Stimulated activated CD4-positive, alpha-beta T cell treated with anti-CD3 and anti-CD28 coated beads, Interleukin-4, amount 100 ng/mL, for 4 hours (primary cell): ENCODE measurements at places on chromosomes 6 and 20.

DNA sequence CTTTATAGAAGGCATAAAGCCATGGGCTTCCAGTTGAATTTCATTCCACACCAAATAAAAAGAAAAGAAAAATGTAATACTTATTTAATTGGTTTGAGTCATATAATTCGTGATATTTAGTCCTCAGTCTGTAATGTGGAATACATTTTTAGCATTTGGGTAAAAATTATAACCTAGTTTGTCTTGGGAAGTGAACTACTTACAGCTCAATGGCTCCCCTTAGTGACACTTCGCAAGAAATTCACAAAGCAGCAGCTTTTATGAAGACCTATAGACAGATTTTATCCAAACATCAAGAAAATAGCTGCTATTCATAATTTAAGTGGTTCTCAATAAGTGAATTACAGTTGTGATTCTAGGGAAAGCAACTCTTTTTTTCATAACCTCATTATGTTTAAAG lies 72.1 kb downstream of the RSPO3 start:
- DNase-seq, result no peak

- DNase-seq, result no peak
Measured at GRCh38 chr20:18783385-18783959, 30.1 kb upstream of the SCP2D1 start.

DNA sequence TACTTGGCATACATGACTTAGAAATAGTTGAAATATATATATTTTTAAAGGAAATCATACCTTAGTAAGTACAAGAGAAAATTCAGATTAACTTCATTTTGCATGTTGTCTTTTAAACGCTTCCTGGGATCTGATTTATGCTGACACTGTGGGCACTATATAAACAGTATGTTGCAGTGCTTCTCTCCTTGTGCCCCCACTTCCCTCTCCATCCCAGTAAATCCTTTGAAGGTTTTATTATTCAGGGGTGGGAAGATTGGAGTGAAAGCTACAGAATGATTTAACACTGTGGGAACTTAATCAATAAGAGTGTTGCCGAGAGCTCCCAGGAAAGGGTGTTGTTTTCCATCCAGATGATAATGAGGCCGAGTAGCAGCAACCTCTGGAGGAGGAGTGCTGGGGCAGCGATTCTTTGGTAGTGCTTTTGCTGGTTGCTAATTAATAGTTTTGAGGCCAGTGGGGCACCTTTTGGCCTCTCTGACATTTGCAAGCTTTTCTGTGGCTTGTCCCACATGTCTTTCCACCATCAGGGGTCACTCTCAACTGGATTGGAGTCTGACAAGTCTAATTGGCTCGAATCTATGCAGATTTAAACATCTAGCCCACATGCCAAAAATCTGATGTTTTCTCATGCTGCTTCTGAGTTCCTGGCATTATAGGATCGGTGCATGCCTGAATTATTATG lies 183.0 kb upstream of the MMS22L start:
- no peak for DNase-seq

- no peak for DNase-seq
Measured at GRCh38 chr6:156687789-156688619, 89.2 kb upstream of the ARID1B start.

DNA sequence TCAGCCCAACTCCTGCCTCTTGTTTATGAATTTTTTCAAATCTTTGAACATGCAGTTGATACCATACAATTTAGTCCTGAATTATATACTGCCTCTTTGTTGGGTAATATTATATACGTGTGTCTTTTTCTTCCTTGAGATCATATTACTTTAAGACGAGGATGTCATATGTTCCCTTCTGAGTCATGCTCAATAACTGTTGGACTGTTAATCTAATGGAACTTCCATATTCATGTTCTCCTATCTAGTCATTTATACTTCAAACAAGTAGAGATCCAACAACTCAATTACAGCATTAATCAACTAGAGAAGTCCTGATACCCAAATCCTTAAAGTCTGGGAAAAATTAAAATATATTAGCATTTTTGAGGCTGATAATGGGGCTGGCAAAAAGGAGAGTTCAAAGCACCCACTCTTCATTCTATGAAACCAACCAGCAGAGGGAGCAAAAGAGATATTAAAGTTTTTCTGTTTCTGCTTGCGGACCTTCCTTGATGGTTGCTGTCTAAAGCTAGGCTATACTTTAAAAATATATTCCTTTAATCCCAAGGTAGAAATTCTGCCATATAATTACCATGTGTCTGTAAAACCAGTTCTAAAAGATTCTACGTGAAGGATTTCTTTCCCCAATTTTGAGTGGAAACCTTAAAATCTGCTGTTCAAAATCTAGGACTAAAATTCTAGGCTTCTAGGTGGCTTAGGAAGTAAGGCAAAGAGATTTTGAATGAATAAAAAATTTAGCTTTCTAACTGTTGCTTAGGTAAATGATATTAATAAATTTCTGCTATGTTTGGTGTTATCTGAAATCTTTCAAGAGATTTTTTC lies 498.9 kb downstream of the BCKDHB start:
- no peak for DNase-seq

DNA sequence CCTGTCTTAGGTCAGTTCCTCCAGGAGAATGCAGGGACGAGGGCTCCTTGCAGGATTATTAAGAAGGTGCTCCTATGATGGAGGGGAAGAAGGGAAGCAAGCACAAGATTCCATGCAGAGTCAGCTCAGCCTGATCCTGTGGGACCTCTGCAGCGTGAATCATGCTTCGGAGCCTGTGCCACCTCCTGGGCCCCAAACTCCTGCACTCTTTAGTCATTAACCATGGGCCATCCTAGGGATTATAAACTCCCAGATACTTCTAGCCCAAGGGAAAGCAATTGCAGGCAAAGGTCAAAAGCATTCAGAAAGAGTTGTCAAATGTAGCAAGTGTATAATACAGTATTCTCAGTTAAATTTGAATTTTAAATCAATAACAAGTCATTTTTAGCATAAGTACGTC lies 208.7 kb upstream of the PMEPA1 start:
- no peak for DNase-seq

DNA sequence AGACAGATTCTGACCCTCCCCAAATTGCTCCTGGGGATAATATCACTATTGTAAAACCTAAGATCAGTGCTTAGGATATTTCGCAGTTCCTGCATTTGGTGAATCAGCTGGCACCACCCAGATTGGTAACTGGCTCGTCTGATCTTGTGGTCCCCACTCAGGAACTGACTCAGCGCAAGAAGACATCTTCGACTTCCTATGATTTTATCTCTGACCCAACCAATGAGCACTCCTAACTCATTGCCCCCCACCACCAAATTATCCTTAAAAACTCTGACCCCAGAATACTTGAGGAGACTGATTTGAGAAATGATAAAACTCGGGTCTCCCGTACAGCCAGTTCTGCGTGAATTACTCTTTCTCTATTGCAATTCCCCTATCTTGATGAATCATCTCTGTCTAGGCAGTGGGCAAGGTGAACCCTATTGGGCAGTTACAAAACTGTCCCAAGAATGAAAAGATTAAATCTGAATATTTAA lies 55.7 kb upstream of the PRND start:
- DNase-seq, result peak; percentile 65

GRCh38 chr6:14537030-14537429 lies 419.5 kb downstream of the CD83 start:
- no peak for DNase-seq

DNA sequence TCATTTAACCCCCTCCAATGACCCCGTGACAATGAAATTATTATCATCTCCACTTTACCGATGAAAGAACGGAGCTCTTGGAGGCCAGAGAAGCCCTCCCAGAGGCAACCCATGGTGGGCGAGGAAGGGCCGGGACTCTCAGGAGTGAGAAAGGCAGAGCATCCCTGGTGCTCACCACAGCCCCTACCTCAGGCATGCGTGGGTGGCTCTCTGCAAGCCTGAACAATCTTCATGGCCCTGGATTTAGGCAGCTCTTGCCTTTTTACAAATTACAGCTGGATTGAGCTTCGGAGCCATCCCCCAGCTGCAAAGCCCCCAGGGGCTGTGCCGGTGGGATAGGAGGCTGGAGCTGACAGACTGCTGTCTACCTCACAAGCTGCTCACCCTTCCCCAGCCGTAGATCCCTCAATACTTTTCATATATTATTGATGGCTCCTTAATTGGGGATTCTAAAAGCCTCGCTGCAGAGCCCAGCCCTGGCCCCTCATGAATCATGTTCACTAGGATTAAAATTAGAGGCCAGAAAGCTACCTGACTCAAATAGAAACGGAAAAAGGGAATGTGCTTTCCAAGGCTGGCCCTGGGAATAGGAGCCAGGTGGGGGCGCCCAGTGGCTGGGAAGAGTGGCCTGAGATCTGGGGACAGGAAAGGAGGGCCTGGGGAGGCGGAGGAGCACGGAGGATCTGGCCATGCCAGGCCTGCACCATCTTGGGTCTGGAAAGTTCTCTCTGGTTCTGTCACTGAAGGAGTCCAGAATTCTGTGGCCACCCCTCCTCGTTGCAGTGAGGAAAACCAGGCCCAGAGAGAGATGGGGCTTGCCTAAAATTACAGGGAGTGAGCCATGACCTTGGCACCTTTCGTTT lies 29.1 kb downstream of the CPNE5 start:
- DNase-seq, result no peak

- no peak for DNase-seq
Measured at GRCh38 chr20:62832212-62832922, 15.5 kb downstream of the COL9A3 start.

GRCh38 chr6:42049116-42049809 lies 1.1 kb upstream of the TAF8 start:
- no peak for DNase-seq

GRCh38 chr6:81340946-81341345 lies 411.5 kb downstream of the TENT5A start:
- DNase-seq, result no peak

DNA sequence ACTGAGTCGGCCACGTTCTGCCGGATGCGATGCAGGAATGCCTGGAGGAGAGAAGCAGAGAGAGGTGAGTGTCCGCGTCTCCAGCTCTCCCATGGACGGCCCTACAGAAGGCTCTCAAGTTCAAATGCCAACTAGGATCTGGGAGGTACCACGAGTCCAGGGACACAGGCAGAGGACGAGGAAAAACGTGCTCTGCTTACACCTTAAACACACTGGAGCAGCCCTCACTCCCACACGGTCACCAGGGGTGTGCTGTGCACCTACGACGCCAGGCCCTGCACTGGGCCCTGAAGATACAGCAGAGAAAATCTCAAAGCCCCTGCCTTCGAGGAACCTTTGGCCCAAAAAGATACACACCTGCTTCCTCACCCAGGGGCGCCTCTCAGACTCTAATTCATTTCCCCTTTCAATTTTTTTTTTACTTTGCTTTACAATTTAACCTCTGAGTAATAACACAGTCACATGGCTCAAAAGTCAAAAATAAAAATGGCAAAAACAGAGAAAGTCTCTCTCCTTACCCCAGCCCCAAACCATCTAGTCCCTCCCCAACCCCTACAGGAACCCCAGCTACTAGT lies 79.9 kb downstream of the PREX1 start:
- no peak for DNase-seq

GRCh38 chr6:142612956-142613355 lies 311.1 kb downstream of the ADGRG6 start:
- DNase-seq, result no peak

GRCh38 chr20:42549496-42549895 lies 640.2 kb downstream of the PTPRT start:
- no peak for DNase-seq

- no peak for DNase-seq
Measured at GRCh38 chr6:114030767-114031166, 59.8 kb upstream of the HDAC2 start.

- no peak for DNase-seq
Measured at GRCh38 chr6:74057326-74057725, 361.3 kb downstream of the CD109 start.

GRCh38 chr6:163892824-163893561 lies 478.5 kb downstream of the QKI start:
- DNase-seq, result no peak

DNA sequence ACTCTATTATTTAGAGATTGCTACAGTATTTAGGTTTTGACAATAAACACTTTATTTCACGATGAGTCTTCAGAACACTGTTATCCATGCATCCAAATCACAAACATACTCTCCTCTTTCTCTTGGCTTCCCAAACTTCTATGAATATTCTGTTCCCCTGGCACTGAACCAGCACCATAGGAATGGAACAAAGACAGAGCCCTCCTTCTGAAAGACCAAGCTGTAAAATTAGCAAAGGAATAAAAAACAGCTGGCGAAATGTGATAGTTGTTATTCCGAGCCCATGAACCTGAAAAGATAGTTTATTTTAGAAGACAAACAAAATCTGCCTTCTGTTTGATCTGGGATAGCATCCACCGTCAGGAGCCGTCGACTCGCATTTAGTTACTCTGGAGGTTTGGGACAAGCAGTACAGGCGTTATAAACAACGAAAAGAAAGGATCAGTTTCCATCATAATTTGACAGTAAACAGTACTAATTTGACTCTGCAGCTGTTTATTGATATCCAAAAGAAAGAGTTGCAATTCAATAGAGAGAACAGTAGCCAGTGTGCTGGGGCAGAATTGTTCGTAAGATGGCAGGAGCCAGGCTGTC lies 161.4 kb downstream of the CLIC5 start:
- DNase-seq, result no peak

DNA sequence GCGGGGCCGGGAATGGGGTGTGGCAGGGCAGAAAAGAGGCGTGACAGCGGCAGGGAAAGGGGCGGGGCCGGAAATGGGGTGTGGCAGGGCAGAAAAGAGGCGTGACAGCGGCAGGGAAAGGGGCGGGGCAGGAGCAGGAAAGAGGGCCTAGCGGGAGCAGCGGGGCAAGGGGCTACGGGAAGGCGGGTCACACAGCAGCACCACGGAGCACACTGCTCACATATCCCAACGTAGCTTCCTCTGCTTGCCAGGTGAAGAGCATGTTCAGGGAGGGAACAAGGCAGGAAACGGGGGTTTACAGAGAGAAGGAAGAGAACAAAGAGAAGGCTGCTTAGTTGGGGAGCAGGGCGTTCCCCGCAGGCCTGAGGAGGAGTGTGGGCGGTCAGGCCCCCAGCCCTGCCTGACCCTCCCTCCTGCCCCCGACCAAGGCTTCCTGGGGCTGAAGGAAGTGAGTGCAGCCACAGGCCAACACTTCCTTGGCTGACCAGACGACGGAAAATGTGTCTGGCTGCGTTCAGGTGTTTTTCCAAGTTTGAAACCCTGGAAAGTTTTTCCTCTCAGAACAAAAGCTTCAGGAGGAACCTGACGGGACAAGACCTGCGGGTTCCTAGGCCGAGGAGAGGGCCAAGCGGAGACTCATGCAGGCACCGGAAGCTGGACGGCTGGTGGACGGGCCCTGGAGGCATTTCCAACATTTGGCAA lies 13.8 kb downstream of the UCKL1 start:
- DNase-seq, result no peak

- DNase-seq, result no peak
Measured at GRCh38 chr6:90471263-90471662, 115.6 kb downstream of the MAP3K7 start.

- DNase-seq, result no peak
Measured at GRCh38 chr6:139019722-139020121, 8.8 kb upstream of the ABRACL start.

DNA sequence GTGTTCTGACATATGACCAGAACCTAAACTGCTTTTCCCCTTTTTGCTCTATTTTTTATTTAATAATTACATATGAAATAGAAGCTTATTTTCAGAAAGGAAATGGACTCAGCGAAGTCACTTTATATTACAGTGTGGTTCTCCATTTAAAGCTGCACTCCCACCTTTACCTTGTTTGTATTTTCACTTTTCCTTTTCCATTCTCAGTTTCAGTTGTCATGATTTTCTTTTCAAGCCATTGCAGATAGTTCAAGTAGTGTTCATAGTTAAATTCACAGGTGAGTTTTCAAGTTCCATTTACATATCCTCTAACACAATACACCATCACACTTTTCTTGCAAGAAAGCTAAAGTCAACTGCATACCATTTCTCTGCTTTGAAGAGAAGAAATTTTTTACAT lies 400.2 kb downstream of the HACE1 start:
- no peak for DNase-seq
